ENCODE measurements at places on chromosomes 5 and 9.

- DNase-seq: peak; percentile 60
Measured at GRCh38 chr9:534886-535285, 306.6 kb upstream of the DMRT1 start.

DNA sequence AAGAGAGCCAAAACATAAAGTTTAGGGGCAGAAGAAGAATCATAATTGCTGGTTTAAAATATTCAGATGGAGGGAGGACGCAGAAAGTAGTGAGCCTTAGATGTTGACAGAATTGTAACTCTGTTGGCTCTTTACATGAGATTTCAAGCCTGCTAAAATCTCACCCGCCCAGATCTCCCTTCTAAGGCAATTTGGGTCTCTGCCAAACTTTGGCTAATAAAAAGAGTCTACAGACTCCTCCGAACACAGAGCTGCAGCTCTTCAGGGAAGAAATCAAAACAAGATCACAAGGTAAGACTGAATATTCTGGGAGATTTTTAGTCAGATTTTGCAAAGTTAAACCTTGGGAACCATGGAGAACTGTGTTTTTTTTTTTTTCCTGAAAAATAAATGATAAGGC, at the start of gene IL33:
IL33 (plus strand) TSS at position 246 of the 400 bp plus-strand sequence. CDS start 25,888 bp downstream, outside the sequence.
- DNase-seq: no peak

DNA sequence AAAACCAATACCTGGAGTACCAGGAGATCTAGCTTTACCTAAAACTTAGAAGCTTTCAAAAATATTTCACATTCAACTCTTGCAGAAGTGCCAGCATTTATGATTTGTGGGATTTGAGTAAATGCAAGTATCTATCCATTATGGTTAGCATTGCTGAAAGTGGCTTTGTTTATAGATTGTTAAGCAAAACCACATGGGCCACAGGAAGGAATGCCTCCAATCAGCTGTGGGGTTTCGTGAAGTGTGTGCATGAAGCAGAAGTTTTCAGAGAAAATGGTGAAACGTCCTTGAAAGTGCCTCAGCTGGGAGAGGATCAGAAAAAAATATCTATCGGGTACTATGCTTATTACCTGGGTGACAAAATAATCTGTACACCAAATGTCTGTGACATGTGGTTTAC, 4.2 kb downstream of the LECT2 start:
- DNase-seq: no peak

- peak; percentile 67 for DNase-seq
Measured at GRCh38 chr5:38193015-38193581, 65.3 kb upstream of the EGFLAM start.

- DNase-seq: no peak
Measured at GRCh38 chr5:154117050-154117449, 73.5 kb upstream of the GALNT10 start.

- peak; percentile 19 for DNase-seq
Measured at GRCh38 chr9:2027543-2028160, 12.5 kb downstream of the SMARCA2 start.

- DNase-seq: peak; percentile 77
Measured at GRCh38 chr5:171953860-171954701, 52.4 kb downstream of the FBXW11 start.

GRCh38 chr9:106707738-106708474, 155.1 kb upstream of the ZNF462 start:
- DNase-seq: no peak

GRCh38 chr9:116494815-116495634, 192.1 kb upstream of the TRIM32 start:
- DNase-seq: no peak
